Cardiac septum (tissue), 1 donor: ENCODE measurements at places on chromosomes 3 and 15. TPM values are rescaled to one million over a fixed set of nuclear protein-coding genes. Genes with fewer than 3 reads are reported as not detected.

Gene CDC25A
- total RNA-seq: 0.32 TPM

Gene GPR27
- 8.3 TPM for total RNA-seq

Gene ACKR2
- total RNA-seq: 1.5 TPM

Gene ADGRG7
- 0.13 TPM for total RNA-seq

Gene SEC22A
- total RNA-seq: 8.9 TPM

Gene SOX14
- total RNA-seq: not detected

Gene SPTSSB
- total RNA-seq: 0.51 TPM

Gene POTEB
- total RNA-seq: not detected

Gene PLSCR2
- total RNA-seq: 0.48 TPM

Gene LDHAL6B
- total RNA-seq: not detected

Gene GTF2E1
- total RNA-seq: 13.2 TPM

Gene ZNF385D
- 12.5 TPM for total RNA-seq

Gene OIP5
- total RNA-seq: not detected

Gene NDN
- 35.4 TPM for total RNA-seq

Gene RHCG
- 2.0 TPM for total RNA-seq

Gene RASGRP1
- 2.2 TPM for total RNA-seq

Gene HEMK1
- 14.4 TPM for total RNA-seq

Gene EOMES
- not detected for total RNA-seq

- no peak for DNase-seq
Observed at GRCh38 chr3:71930056-71930991, 145.4 kb upstream of the PROK2 start.

- no peak for DNase-seq
Observed at GRCh38 chr15:64455961-64456371, 4.4 kb upstream of the ZNF609 start.

DNA sequence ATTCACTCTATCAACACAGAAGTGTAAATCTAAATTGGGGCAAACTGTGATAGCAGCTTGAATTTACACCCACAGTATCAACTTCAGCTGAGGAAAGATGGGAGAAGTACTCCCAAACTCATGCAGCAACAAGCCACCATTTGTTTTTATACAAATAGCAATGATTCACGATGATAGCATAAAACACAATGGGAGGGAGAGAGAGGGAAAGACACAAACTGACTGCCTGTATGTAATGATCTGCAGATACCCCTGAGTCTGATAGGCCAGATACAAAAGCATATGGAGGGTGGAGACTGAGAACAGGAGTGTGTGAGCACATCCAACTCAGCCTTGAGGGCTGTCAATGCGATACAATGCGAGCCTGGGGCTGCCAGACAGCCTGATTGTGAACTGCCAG is 79.2 kb downstream of the CNTN3 start:
- no peak for DNase-seq

- DNase-seq: no peak
Observed at GRCh38 chr15:78429477-78429876, 8.5 kb upstream of the IREB2 start.

GRCh38 chr3:172268868-172269267 is 179.4 kb downstream of the GHSR start:
- DNase-seq: no peak

- DNase-seq: no peak
Observed at GRCh38 chr3:150264561-150265279, 143.4 kb upstream of the TSC22D2 start.

GRCh38 chr15:81270781-81271491 is 53.0 kb downstream of the STARD5 start:
- no peak for DNase-seq

DNA sequence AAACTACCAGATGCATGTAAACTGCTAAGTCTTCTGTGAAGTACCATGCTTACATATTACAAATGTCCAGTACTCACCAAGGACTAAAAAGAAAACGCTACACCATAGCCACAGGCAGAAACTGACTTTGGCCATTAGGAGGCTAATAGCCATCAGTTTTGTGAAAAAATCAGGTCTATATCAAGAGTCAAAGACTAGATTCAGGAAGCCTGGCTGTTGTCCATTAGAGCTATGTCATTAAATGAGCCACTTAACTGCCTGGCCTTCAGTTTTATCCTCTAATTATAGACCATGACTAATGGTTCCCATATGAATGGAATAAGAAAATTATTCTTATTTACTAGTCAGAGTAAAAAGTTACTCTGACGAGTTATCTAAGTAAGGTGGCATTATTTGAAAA is 144.1 kb downstream of the VPS13C start:
- no peak for DNase-seq

DNA sequence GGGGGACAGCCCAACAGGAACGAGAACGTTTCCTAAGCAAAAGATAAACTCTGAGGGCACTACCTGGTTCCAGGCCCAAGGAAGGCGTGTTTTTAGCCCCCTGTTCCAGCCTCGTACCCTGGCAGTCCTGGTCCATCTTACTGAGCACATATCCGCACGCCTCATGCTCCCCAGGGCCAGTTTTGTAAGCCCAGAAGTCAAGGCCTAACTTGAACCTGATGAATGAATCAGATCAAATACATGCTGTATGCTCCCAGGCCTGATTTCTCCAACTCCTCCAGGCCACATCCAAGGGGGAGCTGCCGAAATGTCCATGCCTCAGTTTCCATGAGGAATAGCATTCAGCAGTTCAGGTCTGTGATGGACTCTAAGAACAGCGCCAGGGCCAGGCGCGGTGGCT is 14.3 kb upstream of the DOCK3 start:
- DNase-seq: no peak

DNA sequence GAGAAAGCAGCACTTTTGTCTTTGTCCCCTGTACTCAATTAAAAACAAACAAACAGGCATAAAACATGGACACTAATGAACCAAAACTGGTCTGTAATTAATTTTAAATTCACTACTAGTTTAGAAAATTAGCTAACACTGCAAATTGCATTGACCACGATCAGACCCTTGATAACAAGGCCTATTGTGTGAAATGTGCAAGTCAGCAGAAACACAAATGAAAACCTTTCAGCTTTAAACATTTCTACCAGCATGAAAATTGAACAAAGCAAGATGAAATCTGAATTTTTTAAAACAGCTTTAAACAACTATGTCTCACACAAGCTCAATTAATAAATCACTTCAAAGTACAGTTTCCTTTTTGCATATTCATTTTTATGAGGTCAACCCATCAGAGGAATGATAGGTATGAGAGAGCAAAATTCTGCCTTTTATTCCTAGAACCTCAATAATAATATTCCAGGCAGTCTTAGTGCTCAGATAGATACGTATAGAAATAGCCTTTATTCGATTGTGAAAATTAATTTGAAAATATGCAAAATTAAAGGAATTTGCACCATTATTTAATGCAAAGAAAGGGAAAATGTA is 27.0 kb upstream of the CHMP2B start:
- DNase-seq: no peak

DNA sequence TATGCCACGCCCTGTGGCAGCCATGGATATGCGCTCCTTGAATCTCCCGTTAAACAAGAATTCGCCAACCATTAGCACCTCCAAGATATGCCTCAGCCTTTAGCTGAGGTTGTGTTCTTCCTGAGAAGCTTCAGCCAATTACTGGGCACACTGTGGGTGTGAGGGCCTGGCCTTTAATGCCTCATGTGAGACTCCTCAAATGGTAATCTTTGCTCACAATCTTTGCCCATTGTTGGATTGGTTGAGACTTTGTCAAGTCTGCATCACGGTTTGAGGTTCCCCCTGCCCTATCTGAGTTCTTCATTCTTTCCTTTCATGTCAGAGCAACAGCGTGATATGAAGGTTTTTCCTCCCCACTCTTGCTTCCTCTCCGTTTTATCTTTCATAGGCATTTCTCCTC is 108.1 kb upstream of the CCDC54 start:
- no peak for DNase-seq

GRCh38 chr15:36658312-36658711 is 78.9 kb downstream of the CDIN1 start:
- no peak for DNase-seq

DNA sequence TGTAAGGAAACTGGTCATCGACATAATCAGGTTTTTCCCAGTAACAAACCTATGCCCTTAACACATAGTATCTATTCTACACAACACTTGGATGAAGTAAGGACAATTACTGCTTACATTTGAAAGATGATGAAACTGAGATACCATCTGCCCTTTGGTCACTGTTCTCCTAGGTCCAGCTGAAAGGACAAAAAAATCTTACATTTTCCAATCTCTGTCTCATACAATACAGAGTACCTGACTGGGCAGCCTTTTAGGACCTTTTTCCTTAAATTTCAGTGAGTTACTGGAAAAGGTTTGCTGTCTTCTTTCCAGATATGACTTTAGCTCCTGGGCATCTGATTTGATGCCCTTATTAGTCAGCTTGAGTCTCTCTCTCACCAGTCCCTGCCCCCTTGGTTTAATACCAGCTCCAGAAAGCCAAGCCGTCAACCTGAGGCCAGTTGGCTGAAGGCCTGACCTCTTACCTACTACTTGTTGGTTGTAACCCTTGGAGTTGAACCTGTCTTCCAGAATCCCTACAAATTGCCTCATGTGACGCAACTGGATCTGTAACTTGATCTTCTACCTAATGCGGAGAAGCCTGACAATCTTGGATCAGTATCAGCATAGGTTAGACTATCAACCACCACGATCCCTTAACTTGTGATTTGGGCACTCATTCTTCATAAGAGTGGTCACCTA is 355.3 kb upstream of the ZNF385D start:
- DNase-seq: no peak

- no peak for DNase-seq
Observed at GRCh38 chr3:55362210-55362960, 124.7 kb downstream of the WNT5A start.

- DNase-seq: no peak
Observed at GRCh38 chr15:41501191-41501917, 7.7 kb downstream of the ITPKA start.
